NCI-H187 (cell line): ENCODE measurements at places on chromosomes 16 and 17.

DNA sequence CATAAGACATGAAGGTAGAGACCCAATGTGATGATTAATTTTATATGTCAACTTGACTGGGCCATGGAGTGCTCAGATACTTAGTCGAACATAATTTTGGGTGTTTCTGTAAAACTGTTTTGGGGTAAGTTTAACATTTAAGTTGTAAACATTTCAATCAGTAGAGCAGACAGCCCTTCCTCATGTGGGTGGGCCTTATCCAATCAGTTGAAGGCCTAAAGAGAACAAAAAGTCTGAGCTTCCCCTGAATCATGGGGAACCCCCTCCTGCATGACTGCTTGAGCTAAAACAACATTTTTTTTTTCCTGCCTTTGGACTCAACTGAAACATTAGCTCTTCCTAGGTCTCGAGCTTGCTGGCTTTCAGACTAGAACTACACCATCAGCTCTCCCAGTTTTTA is 327.3 kb upstream of the SOX9 start:
- DNase-seq: no peak

- DNase-seq: no peak
Observed at GRCh38 chr17:81206166-81206565, 16.6 kb downstream of the CEP131 start.

- no peak for DNase-seq
Observed at GRCh38 chr16:83147244-83147643, 520.5 kb downstream of the CDH13 start.

DNA sequence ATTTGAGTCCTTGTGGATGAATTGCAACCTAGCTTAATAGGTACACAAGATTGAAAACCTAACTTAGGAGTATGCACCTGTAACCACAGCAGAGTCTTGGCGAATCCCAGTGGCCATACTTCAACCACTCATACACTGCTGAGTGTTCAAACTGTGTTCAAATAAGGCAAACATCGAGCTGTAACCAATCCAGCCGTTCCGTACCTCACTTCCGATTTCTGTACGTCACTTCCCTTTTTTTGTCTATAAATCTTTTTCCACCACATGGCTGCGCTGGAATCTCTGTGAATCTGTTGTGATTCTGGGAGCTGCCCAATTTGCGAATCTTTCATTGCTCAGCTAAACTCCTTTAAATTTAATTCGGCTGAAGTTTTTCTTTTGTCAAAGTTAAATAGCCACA is 190.6 kb downstream of the MAF start:
- DNase-seq: no peak

DNA sequence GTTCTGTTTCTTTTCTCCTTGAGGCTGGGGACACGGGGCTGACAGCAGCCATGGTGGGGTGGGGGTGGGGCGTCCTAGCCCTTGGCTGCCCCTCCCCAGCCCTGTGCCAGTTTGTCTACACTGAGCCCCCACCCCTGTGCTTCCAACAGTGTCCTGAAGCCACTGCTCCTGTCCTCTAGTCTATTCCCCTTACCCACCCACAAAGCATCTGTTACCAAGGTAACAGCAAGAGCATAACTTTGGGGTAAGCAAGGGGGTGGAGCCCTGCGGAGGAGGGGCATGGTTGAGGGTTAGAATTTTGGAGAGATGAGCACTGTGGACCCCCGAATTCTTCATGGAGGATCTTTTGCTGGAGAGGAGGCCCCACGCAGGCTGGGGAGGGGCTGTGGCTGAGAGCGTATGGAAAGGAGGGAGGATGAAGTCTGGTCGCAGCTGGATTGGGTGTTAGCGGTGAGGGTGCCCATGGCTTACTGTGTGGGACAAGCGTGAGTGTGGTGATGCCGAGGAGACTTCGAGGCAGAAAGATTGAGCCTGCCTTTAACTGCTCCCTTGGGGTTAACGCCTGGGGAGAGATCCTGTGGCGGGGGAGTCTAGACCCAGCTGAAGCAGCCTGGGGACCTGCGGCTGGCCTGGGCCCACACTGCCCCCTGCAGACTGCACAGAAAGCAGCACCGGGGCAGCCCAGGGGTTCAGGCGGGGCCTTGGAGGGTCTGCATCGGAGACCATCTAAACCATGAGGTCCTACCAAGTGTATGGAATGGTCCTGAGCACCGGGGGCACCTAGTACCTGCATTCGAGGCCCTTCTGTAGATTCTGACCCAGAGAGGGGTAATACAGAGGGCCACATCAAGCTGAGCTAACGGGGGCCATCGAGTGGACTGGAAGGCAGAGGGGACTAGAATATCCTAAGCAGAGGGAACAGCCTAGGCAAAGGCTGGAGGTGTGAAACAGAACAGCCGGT is 6.1 kb upstream of the STAC2 start:
- no peak for DNase-seq

DNA sequence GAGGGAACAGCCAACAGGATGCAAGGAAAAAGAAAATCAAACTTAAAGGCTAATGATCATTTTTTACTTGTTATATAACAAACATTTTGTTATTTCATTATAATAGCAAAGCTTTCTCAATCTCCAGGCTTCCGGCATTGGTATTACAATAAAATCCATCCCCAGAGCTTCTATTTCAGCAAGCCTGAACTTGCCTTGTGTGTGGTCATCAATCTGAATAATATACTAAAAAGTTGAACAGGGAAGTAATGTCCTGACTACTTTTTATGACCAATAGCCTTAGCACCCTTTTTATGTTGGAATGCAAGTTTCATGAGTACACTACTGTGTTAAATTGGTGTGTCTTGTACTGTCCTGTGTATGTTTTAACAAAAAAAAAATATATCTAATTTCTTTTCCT is 27.1 kb upstream of the VWA3A start:
- DNase-seq: no peak

DNA sequence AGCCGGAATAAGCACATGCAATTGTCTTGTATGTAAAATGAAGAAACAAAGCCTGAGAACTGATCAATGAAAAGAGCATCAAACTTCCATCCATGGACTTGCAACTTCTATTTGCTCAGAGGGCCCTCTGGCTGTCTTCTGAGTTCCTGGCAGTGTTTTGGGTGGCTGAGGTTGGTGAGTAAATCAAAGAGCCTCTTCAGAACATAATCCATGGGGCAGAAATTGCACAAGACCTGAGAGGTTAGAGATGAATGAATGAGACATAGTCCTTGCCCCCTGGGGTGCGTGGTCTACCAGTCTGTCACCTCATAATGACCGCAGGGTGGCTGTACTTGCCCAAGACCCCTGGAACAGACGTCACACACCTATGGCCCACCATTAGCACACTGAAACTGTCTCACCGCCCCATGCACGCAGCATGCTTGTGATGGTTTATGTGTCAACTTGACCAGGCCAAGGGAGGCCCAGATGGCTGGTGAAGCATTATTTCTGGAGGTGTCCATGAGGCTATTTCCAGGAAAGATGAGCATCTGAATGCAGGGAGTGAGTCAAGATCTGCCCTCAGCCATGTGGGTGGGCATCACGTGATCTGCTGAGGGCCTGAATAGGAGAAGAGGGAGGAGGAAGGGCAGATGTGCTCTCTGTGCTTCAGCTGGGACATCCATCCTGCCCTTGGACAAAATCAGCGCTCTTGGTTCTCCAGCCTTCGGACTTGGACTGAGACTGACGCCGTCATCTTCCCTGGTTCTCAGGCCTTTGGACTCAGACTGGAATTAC is 8.3 kb downstream of the PIK3R6 start:
- no peak for DNase-seq

DNA sequence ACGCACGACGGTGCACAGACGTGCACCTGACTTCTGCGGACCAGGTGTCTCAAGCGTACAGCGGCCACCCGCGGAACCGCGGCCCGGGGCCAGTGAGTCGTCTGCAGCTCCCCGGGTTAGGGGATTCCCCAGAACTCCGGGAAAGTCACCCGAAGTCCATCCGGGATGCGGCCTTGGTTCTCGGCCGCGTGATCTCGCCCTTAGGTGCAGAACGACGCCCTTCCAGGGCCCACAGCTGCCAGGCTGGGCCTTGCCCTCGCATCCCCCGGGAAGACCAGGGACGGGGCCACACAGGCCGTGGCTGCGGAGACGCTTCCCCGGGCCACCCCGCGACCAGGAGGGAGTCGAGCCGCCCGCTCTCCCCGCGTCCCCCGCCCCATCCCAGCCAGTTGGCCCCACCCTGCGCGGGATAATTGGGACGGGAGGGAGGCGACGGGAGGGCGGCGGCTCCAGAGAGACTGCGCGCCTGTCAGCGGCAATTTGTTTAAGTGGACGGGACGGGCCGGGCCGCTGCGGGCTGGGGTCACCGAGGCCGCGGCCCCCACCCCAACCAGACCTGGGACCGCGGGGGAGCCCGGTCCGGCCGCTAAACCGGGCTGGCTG is 3.6 kb upstream of the TBX2 start:
- no peak for DNase-seq

DNA sequence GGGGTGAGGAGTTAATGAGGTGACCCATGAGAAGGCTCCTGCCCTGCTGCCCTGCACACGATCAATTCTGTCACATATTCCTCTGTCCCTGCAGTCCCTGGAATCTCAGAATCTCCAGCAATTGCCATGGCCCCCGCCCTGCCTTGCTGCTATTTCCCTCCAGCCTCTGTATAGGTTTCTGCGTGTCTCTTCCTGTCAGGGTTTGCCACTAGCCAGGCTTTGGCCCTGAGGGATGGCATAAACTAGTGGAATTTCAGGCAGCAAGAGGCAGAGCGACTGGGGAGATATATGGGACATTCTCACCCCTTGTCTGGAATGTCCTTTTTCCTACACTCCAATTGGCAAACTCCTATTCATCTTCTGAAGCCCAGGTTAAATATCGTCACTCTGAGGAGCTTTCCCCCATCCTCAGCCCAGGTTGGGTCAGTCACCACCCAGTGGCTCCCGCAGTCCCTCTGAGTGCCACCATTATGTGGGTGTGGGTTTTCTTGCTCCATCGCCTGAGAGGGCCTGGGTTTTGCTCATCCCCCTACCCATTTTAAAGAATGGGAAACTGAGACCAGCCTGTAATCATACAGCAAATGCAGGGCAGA is 15.5 kb upstream of the NATD1 start:
- no peak for DNase-seq

- no peak for DNase-seq
Observed at GRCh38 chr16:2511996-2512734, 1.6 kb upstream of the ATP6V0C start.

DNA sequence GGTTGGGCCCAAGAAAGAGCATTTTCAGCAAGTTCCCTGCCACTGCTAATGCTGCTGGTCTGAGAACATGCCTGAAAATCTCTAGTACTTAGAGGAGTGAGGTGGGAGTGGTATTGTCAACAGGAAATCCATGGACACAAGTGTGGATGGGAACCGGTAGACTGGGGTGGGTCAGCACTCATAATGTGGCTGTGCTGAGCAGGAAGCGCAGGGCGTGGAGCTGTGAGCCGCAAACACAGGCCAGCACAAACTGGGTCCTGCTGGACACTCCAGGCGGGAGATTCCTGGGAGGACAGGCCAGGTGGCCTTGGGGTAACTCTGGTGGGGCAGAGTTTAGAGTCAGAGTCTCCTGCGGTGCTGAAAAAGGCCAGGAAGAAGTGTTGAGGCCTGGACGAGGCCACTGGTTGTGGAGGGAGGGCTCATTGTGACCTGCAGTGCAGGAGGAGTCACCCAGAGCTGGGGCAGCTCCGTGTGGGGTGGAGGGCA is 62.6 kb downstream of the BANP start:
- no peak for DNase-seq

- DNase-seq: no peak
Observed at GRCh38 chr17:76515274-76515949, 14.2 kb upstream of the RHBDF2 start.

DNA sequence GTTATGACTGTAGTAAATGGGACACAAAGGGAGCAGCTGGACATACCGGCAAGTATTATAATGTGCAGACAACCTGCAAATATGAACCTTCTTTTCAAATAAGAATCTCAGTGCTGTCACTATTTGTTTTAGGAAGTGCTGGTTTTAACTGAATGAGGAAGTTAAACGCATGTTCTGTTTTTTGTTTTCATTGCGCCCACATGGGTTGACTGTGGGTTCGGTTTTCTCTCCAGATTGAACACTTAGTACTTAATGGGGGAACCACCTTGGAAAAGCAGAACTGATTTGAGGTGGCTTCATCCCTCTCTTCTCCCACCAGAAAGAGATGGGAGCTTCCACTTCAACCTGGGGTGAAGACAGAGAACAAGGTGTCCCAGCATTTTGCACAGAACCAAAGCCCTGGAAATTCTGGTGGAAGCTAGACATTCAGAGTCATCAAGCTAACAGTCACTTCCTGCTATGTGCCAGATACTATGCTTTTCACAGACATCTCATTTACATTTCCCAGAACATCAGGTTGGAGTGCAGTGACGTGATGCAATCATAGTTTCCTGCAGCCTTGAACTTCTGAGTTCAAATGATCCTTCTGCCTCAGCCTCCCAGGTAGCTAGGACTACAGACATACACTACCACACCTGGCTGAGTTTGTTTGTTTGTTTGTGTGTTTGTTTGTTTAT is 149.8 kb downstream of the CDH13 start:
- DNase-seq: no peak

- DNase-seq: no peak
Observed at GRCh38 chr17:32629563-32630190, 142.9 kb downstream of the CDK5R1 start.

- DNase-seq: no peak
Observed at GRCh38 chr17:52027620-52028295, 130.8 kb downstream of the CA10 start.

- DNase-seq: no peak
Observed at GRCh38 chr16:25823891-25824290, 132.1 kb downstream of the HS3ST4 start.

DNA sequence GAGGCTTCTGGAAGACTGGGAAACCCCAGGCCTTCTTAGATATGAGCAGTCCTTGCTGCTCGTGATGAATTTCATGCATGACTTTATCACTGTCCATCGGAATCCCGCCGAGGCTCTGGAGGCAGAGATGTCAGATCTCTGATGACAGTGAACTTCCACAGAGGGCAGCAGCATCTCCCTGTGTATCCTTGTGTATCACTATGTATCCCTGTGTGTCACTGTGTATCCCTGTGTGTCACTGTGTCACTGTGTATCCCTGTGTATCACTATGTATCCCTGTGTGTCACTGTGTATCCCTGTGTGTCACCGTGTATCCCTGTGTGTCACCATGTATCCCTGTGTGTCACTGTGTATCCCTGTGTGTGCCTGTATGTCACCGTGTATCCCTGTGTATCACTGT is 160.2 kb upstream of the CHMP6 start:
- no peak for DNase-seq

- DNase-seq: no peak
Observed at GRCh38 chr16:62596125-62596524, 559.9 kb upstream of the CDH8 start.

DNA sequence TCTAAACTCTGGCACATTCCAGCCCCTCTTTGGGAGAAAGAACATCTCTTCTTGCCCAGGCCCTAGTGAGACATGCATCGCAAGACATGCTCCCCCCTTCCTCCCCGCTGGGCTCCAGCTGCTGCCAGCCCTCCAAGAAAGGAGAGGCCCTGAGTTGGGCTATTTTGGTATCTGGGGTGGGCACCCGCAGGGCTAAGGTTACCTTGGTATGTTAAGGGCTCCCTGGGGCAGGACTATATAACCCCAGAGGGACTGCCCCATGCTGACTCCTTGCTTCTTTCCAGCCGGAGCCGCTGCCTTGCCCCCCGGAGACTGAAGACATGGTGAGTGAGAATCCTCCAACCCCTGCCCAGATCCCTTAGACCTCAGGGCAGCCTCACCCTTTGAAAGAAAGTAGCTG is at the start of gene MYL11:
TSS of gene MYL11 (plus strand) at position 265 of the 400 bp plus-strand sequence. CDS start at position 321, 56 bp downstream.
- no peak for DNase-seq
